ENCODE measurements at places on chromosomes 3 and 15.

DNA sequence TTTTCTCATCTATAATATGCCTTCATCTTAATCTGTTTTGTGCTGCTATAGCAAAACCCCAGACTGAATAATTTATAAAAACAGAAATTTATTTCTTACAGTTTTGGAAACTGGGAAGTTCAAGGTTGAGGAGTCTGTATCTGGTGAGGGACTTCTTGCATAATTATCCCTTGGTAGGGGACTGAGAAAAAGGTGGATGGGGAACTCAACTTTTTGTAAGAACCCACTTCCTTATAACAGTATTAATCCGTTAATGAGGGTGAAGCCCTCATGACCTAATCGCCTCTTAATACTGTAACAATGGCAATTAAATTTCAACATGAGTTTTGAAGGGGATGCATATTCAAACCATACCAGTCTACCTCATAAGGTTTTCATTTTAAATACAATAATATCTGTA is 17.4 kb upstream of the MYH15 start:
- DNase-seq = no peak

GRCh38 chr3:65593780-65594752 is 444.7 kb downstream of the MAGI1 start:
- no peak for DNase-seq

- no peak for DNase-seq
Observed at GRCh38 chr15:44883199-44883877, 73.1 kb upstream of the TERB2 start.

- DNase-seq = no peak
Observed at GRCh38 chr3:111618945-111619344, 23.8 kb upstream of the ZBED2 start.

- no peak for DNase-seq
Observed at GRCh38 chr3:141729240-141729639, 8.9 kb upstream of the RNF7 start.

DNA sequence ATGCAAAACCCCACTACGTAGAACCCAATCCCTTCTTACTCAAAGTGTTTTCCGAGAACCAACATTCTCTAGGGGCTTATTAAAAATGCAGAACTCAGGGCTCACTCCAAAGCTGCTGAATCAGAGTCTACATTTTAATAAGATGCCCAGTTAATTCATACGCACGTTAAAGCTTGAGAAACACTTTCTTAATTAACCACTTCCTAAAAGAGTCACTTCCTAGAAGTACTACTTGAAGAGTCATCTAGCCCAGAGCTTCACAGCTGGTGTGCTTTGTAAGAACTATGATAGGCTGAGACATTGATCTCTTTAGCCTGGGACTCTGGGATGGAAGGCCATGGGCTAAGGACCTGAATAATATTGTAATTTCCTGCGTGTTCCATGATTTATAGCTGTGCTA is 9.0 kb downstream of the COL6A5 start:
- DNase-seq = no peak

DNA sequence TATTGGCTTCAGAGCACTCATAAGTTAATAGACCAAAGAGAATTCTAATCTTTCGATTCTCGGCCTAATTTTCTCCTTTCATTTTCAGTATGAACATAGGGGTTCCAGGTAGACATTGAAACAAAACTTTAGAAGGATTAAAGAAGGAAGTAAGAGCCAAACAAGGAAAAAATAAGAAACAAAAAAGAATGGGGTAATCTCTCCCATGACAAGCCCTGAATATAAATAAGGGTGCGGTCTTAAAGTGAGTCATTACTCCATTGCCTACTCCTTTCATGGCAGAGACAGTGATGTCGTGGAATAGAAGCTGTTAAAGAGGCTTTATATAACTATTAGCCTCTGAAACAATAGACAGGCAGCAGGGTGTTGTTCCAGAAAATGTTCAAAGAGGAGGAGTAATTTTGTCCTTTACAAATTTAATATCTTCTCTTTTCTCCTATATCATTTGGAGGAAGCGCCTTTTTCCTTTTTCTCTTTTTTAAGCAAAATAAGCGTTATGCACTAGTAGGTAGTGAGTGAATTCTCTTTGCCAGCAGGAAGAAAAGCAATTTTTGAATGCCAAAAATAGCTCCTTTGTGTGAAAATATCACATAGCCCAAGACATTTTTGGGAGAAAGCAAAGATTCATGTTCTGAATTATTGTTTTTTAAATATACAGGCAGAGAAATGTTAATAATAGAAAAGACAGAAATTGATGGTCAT is 607.9 kb upstream of the KCNMB2 start:
- no peak for DNase-seq

DNA sequence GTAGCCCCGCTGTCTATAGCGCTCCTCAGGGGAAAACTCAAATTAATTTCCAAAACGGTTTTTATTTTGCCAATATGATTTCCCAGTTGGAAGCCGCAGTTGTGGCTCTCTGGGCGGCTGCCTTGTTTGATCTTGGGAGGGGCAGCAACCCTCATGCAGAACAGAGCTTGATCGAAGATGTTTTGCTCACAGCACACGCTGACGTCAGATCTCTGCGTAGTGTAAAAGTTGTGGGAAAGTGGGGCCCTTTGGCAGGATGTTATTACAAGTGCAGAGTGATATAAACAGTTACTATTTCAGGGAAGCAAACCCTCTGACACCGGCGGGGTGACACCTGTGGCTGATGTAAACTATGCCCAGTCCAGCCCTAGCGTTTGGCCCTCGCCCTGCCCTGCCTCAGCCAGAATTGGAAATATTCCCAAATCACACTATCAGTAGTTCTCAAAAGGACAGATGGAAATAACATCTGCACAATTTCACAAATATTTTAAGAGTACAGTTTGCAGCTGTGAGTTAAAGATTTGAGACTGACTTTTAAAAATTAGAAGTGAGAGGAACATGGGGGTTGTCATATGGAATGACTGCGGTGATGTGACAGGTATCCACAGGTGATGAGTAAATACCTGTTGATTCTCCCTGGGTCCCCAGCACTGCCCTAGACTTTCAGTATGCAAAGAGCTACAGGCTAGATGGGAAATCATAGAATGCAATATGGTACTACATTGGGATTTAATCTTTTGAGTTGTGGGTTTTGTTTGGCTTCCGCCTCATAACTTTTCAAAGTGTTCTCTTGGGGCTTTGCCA is 1.7 kb downstream of the SYNM start:
- no peak for DNase-seq

GRCh38 chr3:8856071-8856470 is 86.7 kb upstream of the OXTR start:
- DNase-seq = no peak

- no peak for DNase-seq
Observed at GRCh38 chr15:31457631-31458526, 131.2 kb downstream of the KLF13 start.

GRCh38 chr3:178989821-178990220 is 81.8 kb downstream of the ZMAT3 start:
- DNase-seq = no peak

DNA sequence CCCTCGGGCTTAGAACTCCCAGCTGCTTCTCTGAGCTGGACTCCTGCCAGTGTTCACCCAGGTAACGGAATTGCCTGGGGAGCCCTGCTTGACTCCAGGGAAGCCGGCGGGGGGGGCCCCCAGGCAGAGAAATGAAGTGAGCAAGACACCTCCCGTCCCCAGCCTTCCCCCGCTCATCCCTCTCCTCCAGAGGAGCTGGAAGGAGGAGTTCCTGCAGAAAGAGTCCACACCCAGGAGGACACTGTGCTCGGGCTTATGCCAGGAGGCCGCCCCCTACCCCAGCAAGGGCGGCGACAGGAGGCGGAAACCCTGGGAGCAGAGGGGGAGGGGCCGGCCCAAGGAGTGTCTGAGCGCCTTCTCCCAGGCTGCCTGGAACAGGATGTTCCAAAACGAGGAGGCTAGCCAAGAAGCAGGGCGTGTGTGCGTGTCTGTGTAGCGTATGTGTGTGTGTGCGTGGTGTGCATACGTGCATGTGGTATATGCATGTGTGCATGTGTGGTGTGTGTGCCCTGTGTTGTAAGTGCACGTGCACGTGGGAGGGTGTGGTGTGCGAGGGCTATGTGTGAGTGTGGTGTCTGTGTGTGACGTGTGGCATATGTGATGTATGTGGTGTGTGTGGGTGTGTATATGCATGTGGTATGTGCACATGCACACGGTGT is 511.3 kb downstream of the SHQ1 start:
- DNase-seq = no peak

DNA sequence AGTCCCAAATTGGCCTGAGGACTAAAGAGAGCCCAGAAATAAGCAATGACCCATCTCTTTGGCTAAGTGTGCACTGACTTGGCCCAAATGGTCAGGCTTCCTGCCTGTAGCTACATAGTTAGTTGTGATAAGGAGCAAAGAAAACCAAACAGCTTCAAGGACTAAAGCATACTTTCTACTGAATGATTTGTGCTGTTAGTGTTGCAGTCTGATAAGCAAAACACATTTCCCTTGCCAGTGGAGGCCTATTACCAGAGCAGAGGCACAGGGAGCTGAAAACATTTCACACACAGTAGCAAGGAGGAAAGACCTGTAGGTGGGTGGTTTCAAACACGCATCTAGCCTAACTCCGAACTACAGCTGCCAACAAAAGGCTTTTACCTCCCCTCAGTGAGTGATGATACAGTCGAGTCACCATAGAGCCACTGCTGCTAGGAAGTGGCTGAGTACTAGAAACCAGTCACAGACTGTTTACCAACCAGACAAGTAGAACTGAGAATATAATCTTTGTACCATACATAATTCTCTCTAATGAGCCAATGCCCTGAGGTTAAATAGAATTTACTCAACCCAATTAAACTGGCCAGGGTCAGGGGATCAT is 222.3 kb upstream of the THBS1 start:
- DNase-seq = no peak

GRCh38 chr15:67240235-67241131 is 14.0 kb downstream of the AAGAB start:
- DNase-seq = no peak

- DNase-seq = no peak
Observed at GRCh38 chr3:33658621-33658990, 59.4 kb downstream of the CLASP2 start.

- DNase-seq = no peak
Observed at GRCh38 chr3:152403632-152404066, 134.9 kb downstream of the MBNL1 start.

- no peak for DNase-seq
Observed at GRCh38 chr3:157092230-157092629, 67.7 kb downstream of the CCNL1 start.

- no peak for DNase-seq
Observed at GRCh38 chr15:70038730-70039392, 58.9 kb downstream of the TLE3 start.

- DNase-seq = no peak
Observed at GRCh38 chr15:84608707-84609284, 8.0 kb downstream of the ZSCAN2 start.

- DNase-seq = no peak
Observed at GRCh38 chr3:64716110-64716710, 28.4 kb upstream of the ADAMTS9 start.

- DNase-seq = no peak
Observed at GRCh38 chr15:65762914-65763787, 28.9 kb downstream of the DENND4A start.

DNA sequence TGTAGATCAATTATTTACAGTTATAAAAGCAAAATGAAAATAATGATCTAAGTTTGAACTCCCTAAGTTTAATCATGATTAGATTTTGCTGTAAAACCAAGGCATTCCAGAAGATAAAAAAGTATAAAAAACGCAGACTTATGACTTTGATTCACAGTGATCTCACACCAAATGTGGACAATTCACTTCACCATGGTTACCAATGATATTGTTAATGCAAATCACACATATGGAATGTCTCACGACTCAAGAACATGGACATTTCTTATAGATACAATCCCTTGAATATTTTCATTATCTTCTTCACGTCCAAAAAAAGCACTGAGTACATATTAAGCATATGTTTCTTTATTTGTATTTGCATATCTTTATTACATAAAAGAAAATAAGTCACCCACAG is 1054.2 kb downstream of the NAALADL2 start:
- DNase-seq = no peak

DNA sequence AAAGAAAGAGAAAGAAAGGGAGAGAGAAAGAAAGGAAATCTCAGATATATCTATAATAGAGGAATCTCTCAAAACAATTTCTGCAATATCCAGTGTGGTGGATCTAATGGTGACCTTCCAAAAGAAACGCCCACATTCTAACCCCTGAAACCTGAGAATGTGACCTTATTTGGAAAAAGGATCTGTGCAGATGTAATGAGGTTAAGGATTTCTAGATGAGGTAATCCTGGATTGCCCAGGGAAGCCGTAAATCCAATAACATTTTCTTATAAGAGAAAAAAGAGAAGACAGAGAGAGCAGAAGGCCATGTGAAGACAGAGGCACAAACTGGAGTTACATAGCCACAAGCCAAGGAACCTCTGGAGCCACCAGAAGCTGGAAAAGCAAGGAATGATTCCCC is 307.6 kb downstream of the ZBTB20 start:
- DNase-seq = no peak

DNA sequence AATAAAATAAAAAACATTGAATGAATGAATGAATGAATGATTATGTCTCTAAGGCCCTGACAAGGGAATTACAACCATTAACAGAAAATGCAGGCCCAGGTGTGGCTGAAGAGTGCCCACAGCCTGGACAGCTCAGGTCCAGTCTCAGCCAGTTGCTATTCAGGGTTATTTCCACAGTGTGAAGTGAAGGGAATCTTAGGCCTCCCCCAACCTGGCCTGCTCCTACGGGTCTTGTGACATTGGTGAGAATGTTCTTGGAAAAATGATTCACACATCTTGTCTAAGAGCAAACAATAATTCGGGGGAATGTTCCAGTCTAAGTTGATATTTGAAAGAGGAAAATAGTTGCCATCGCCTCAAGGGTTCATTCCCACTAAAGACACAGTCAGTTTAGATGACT is 37.0 kb downstream of the MINDY4B start:
- no peak for DNase-seq

DNA sequence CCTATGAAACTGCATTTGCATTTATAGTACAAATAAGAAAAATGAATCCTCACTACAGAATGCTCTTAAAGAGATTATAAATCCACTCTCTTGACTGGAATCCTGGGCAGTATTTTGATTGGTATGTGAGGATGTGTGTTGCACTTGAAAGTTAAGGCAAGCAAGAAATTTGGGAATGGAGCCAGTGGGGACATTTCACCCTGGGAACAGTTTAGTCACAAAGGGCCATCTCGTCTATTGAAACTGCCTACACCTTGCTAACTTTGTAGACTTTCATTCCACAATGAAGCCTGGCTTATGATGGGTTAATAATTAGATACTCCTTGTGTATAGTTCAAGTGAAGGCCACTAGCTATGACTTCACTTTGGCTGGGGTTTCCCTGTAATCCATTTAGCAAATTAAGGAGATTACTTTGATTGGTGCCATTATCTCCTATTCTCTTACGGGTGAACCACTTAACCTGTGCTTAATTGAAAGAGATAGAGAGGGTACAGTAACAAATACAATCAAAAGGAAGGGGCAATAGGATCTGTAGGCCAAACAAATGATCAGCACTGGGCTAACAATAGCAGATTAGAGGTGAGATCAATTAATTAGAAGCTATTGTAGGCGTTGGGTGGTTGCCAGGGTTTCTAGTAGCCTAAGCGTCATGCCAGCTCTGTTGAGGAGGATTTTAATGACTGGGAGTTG is 146.9 kb upstream of the RARB start:
- no peak for DNase-seq

DNA sequence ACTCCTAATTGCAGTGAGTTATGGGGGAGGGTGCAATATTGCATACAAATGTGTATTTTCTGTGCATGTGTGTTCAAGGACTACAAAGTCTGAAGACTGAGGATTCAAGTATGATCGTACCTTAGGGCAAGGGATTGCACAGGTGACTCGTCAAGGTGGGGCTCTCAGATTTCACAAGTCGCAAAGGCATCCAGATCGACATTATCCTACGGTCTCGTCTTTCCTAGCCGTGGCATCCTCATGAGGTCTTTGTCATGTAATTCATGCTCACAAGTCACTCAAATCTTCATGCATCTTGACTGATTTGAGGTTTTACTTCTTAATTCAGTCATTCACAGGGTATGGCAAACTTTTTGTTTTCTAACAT is 191.4 kb upstream of the HES1 start:
- no peak for DNase-seq

Measured in bone marrow (tissue), 2 donors.